ENCODE measurements at places on chromosomes 4 and X.

DNA sequence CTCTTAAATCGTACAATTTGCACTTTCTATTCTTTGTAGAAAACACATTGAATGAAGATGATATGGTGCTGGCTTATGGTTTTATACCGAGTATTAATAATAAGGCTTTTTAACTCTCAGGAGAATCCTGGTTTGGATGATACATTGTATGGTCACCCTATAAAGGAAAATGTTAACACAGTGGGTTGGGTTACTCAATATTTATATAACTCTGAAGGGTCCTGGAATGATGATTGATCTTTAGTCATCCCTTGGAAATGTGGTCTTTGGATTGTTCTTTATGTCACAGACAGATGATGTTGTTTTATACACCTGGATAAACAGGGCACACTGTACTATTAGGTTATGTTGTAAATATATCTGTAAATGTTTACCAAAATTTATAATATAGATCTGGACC is 496.2 kb upstream of the NDST4 start:
- H3K27ac ChIP-seq: no peak overlapping the region
- DNase-seq: no peak
- H3K4me1 ChIP-seq: peaks cover 2% of the 10 kb centered on the region
- H3K36me3 ChIP-seq: no peaks in the 10 kb centered on the region

- no peak overlapping the region for H3K4me3 ChIP-seq
- no peak overlapping the region for H3K27ac ChIP-seq
- H3K4me1 ChIP-seq: no peaks in the 10 kb centered on the region
Observed at GRCh38 chr4:174135936-174136406, 147.5 kb downstream of the FBXO8 start.

GRCh38 chr4:88097781-88098180 is 60.7 kb downstream of the ABCG2 start:
- no peaks in the 10 kb centered on the region for H3K36me3 ChIP-seq
- H3K27me3 ChIP-seq: peaks cover 3% of the 10 kb centered on the region
- peak overlapping the region; percentile 20 for H3K27ac ChIP-seq
- DNase-seq: no peak
- no peaks in the 10 kb centered on the region for H3K4me1 ChIP-seq

GRCh38 chrX:135520022-135520552 is 373 bp upstream of the INTS6L start:
- no peaks in the 10 kb centered on the region for H3K27me3 ChIP-seq
- no peak for DNase-seq
- H3K27ac ChIP-seq: peak overlapping the region; percentile 98
- H3K4me3 ChIP-seq: peak overlapping the region; percentile 84
- H3K4me1 ChIP-seq: peaks cover 7% of the 10 kb centered on the region

- H3K36me3 ChIP-seq: no peaks in the 10 kb centered on the region
- no peak for DNase-seq
- no peak overlapping the region for H3K27ac ChIP-seq
Observed at GRCh38 chr4:86272669-86273068, 87.2 kb downstream of the MAPK10 start.

DNA sequence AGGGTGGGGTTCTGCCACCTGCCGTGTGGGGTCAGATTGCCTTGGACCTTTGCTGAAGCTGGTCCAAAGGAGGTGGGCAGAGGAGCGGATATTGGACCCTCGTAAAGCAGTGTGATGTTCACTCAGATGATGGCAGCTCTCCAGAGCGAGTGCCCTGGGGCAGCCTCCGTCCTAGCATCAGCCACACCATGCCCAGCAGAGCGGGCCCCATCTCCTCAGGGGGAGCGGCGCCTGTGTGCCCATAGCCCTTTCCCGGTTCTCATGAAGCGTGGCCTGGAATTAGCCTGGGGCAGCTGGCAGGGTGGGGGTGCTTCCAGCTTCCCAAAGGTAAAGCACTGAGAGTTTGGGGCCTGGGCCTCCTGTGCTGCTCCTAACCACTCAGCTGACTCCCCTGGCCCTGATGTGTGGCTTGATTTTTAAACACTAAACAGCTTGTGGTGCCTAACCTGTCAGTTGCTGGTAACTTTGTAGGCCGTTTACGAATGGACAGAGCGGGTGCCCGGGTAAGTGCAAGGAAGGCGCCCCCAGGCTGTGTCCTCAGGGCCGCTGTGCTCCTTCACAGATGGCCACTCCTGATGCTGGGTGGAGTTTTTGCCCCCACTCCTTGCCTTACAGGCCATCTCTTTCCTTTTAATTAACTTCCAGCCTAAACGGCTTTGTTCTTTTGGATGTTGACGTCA is 36.0 kb downstream of the NOP14 start:
- peaks cover 19% of the 10 kb centered on the region for H3K36me3 ChIP-seq
- H3K27me3 ChIP-seq: no peaks in the 10 kb centered on the region
- H3K4me3 ChIP-seq: no peak overlapping the region
- peak overlapping the region; percentile 47 for H3K27ac ChIP-seq
- no peak for DNase-seq
- peaks cover 13% of the 10 kb centered on the region for H3K4me1 ChIP-seq

- H3K4me1 ChIP-seq: peaks cover 5% of the 10 kb centered on the region
- peak within 1 kb of the TSS; percentile 98 for H3K27ac ChIP-seq
- H3K27me3 ChIP-seq: no peaks in the 10 kb centered on the region
- peak; percentile 76 for DNase-seq
- peak within 1 kb of the TSS; percentile 91 for H3K4me3 ChIP-seq
- H3K36me3 ChIP-seq: no peaks in the 10 kb centered on the region
Observed at GRCh38 chrX:65034668-65035445, 58.6 kb upstream of the ZC4H2 start.

- no peak for DNase-seq
- H3K36me3 ChIP-seq: no peaks in the 10 kb centered on the region
- H3K27ac ChIP-seq: no peak overlapping the region
- peaks cover 2% of the 10 kb centered on the region for H3K4me1 ChIP-seq
- peaks cover 2% of the 10 kb centered on the region for H3K27me3 ChIP-seq
- H3K4me3 ChIP-seq: no peak overlapping the region
Observed at GRCh38 chrX:39859991-39860861, 237.5 kb downstream of the BCOR start.

DNA sequence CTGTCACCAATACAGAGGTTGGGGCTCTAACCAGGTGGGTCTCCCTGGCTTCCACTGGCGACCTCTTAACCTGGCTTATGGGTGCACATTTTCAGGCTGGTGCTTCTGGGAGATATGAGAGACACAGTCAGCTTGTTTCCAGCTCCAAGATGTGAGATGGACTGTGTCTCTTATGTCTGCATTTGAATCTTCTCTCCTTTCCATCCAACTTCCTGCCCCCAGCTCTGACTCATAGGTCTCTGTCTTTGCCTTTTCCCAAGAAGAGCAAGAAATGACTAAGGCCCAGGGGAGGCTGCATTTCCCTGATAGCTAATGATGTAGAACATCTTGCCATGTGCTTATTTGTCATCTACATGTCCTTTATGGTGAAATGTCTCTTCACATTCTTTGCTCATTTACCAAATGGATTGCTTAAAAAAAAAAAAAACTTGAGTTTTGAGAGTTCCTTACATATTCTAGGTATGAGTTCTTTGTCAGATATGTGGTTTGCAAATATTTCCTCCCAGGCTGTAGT is 3.2 kb upstream of the UXT start:
- no peak for DNase-seq
- no peak overlapping the region for H3K27ac ChIP-seq
- H3K36me3 ChIP-seq: no peaks in the 10 kb centered on the region
- H3K4me1 ChIP-seq: no peaks in the 10 kb centered on the region

DNA sequence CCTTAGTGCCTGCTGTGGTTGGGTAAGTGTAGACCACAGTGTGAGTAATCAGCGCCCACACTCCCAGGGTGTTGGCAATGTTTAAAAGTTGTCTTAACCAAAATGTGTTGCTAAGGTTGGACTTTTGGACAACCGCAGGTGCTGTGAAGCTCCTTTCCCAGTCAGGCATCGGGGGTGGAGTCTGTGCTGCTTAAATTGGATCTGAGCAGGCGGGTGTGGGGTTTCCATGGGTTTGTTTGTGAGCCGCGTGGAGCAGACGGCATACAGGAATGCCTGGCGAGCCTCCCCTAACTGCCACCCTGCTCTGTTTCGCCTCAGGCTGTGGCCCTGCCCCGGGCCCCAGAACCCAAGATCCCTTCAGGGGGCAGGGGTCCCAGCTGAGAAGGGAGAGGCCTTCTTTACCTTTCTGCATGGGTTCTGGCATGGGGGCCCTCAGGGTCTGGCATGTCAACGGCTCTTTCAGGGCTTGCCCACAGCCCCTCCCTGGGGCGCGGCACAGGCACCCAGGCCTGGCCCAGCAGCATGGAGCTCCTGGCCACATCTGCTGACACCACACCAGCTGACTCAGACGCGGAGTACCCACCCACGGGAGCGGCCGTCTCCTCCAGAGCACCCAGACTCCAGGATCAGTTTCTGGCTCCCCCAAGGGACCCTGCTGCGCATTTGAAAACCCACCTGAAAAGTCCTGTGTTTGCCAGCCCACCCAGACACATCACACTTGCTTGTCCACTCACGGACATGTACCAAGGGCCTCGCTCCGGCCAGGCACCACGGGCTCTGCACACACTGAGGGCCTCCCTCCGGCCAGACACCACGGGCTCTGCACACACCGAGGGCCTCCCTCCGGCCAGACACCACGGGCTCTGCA is 5.1 kb upstream of the SPON2 start:
- no peak for DNase-seq
- no peak overlapping the region for H3K4me3 ChIP-seq
- peaks cover 33% of the 10 kb centered on the region for H3K27me3 ChIP-seq
- peaks cover 5% of the 10 kb centered on the region for H3K36me3 ChIP-seq
- no peak overlapping the region for H3K27ac ChIP-seq

DNA sequence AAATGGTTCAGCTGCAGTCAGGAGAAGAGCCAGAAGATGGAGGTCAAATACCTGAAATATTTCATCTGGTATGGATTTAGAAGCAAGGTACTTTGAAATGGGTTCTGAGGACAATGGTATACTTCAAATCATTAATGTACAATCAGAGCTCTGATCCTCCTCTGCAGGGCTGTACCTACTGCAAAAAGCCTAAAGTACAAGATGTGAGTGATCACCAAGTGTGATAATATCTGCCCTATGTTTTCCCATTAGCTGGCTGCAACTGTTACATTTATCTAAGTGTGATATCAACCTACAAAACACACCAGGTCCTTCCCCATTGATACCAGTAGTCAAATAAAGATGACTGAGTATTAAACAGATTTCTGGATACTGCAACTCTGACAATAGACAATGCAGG is 25.1 kb downstream of the HDX start:
- DNase-seq: no peak
- H3K27me3 ChIP-seq: no peaks in the 10 kb centered on the region
- no peaks in the 10 kb centered on the region for H3K4me1 ChIP-seq
- no peak overlapping the region for H3K4me3 ChIP-seq
- H3K27ac ChIP-seq: no peak overlapping the region

GRCh38 chrX:110172215-110172614 is 145.7 kb downstream of the AMMECR1 start:
- DNase-seq: no peak
- H3K27ac ChIP-seq: no peak overlapping the region
- peaks cover 1% of the 10 kb centered on the region for H3K4me1 ChIP-seq
- no peak overlapping the region for H3K4me3 ChIP-seq
- peaks cover 18% of the 10 kb centered on the region for H3K36me3 ChIP-seq

GRCh38 chrX:154357205-154357604 is 17.2 kb downstream of the FLNA start:
- no peaks in the 10 kb centered on the region for H3K27me3 ChIP-seq
- H3K4me1 ChIP-seq: no peaks in the 10 kb centered on the region
- H3K4me3 ChIP-seq: no peak overlapping the region
- H3K36me3 ChIP-seq: peaks cover 3% of the 10 kb centered on the region
- H3K27ac ChIP-seq: no peak overlapping the region
- DNase-seq: no peak

GRCh38 chrX:132488180-132488705 is 595 bp downstream of the MBNL3 start:
- no peaks in the 10 kb centered on the region for H3K36me3 ChIP-seq
- peaks cover 30% of the 10 kb centered on the region for H3K27me3 ChIP-seq
- peak overlapping the region; percentile 85 for H3K27ac ChIP-seq
- H3K4me1 ChIP-seq: peaks cover 33% of the 10 kb centered on the region
- DNase-seq: no peak
- H3K4me3 ChIP-seq: peak overlapping the region; percentile 79

- H3K27ac ChIP-seq: no peak overlapping the region
- H3K4me3 ChIP-seq: no peak overlapping the region
- H3K27me3 ChIP-seq: no peaks in the 10 kb centered on the region
- H3K4me1 ChIP-seq: no peaks in the 10 kb centered on the region
Observed at GRCh38 chr4:161869511-161869910, 294.3 kb downstream of the FSTL5 start.

DNA sequence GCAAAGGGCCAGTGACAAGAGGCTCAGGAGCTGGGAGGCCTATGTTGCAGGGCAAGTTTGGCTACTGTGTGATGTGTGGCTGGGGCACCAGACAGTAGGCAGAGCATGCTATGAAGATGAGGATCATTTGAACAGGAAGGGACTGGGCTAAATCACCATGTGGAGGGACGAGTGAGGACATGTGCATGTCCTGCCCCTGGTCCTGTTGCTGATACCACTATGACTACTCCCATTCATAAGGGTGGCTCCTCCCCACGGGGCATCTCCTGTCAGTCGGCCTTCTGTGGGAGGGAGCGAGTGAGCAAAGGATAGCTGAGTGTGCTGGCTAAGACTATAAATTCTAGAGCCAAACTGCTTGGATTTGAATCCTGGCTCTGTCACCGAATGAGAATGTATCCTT is 139.2 kb downstream of the TMEM164 start:
- H3K27me3 ChIP-seq: no peaks in the 10 kb centered on the region
- H3K27ac ChIP-seq: no peak overlapping the region
- peaks cover 4% of the 10 kb centered on the region for H3K36me3 ChIP-seq
- DNase-seq: no peak

DNA sequence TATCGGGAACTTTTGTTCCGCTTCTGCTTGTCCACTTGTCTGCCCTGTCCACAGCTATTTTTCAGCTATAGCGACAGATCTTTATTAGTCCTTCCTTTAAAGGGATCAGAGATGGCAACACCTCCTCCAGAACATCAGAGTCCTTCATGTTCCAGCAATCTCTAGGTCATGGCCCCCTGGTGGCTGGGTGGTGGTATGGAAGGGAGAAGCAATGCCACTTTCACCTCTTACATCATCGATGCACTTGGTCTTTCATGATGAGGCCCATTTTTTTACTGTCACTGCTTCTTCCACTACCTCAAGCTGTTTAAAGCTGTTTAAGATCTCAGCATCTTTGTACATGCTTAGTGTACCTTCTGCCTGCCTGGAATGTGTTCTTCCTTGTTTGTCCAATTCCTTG is 106.7 kb downstream of the ARHGAP6 start:
- H3K27ac ChIP-seq: no peak overlapping the region
- no peak for DNase-seq

DNA sequence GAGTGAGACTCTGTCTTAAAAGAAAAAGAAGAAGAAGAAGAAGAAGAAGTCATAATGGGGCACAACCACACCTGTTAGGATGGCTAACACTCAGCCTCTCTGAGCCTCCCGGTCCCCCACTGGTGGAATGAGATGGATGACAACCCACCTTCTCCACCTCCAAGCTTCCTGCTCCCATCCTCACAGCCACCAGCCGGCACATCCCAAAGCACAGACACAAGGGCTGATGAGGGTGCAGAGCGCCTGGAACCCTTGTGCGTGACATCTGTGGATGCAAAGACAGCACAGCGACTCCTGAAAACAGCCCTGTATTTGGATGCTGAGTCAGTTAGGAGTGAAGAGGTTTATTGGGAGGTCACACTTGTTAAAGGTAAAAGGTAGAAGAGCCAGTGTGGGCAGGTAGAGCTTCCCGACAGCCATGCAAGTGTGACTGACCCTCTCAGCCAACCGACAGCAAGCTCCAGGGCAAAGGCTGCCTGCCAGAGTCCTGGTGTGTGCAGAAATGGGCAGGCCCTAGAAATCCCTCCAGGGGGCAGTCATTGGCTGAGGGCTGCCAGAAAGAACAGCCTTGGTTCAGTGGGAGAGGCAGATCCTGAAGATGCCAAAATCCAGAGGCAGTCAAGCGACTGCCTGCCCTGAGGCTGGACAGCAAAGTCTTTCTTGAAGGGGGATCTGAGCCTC is 26.6 kb upstream of the MAN2B2 start:
- H3K27me3 ChIP-seq: peaks cover 63% of the 10 kb centered on the region
- H3K4me3 ChIP-seq: no peak overlapping the region
- no peak overlapping the region for H3K27ac ChIP-seq

All from progenitor cell of endocrine pancreas (in vitro differentiated cells).